ENCODE measurements at places on chromosomes 2 and 18.

GRCh38 chr2:60565472-60565871 is 12.0 kb upstream of the BCL11A start:
- no peak for DNase-seq

DNA sequence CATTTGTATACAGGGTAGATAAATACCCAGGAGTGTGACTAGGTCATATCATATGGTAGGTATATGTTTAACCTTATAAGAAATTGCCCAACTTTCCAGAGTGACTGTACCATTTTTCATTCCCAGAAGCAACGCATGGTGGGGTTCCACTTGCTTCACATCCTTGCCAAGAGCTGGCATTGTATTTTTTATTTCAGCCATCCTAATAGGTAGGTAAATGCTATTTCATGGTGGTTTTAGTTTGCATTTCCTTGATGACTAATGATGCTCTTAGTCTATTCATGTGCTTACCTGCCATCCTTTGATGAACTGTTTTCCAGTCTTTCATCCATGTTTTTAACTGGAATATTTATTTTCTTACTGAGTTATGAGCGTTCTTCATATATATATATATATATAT is 51.9 kb downstream of the MAP4K3 start:
- no peak for DNase-seq

GRCh38 chr2:71469403-71470398 is 16.3 kb downstream of the DYSF start:
- no peak for DNase-seq

DNA sequence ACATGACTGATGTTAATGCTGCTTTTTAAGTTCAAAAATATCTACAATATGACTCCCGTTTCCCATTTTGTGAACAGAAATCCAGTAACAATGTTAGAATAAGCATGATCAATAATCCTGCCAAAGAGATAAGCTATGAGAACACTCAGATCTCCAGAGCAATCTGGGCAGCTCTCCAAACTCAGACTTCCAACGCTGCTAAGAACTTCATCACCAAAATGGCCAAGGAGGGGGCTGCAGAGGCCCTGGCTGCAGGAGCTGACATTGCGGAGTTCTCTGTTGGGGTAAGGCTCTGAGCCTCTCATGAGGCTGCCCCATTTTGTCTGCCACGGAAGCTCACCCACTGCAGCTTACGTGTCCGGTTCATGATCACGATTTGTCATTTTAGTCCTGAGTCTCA is 68.4 kb downstream of the UGGT1 start:
- DNase-seq = no peak

DNA sequence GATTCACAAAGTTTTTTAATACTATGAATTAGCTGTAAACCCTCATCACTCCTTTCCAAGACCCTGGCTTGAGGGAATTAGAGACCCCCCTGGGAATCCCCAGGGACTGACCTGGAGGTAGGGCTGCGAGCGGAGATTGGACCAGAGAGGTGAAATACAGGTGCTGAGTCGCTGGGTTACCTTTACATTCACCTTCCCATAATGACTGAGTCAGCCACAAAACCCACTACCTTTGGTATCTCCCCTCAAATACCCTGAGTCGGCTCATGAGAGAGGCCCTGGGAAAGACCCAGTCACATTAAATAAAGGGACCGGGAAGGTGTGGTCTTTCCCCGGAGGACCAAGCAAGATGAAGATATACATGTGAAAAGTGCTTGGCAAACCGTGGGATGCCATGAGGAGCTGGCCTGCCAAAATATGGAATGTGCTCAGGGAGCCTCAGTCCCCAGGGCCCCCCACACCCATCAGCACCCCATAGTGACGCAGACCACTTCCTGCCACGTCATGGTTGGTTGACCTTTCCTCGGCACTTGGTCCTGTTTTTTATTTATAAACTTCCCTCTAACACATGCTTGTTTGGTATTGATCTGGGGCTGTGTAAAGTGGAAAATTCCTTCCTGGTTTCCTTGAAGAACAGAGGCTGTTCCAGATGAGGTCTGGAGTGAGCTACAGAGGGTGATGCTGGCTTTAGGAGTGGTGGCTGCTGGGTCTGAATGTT is 51.4 kb downstream of the IL1RL2 start:
- no peak for DNase-seq

DNA sequence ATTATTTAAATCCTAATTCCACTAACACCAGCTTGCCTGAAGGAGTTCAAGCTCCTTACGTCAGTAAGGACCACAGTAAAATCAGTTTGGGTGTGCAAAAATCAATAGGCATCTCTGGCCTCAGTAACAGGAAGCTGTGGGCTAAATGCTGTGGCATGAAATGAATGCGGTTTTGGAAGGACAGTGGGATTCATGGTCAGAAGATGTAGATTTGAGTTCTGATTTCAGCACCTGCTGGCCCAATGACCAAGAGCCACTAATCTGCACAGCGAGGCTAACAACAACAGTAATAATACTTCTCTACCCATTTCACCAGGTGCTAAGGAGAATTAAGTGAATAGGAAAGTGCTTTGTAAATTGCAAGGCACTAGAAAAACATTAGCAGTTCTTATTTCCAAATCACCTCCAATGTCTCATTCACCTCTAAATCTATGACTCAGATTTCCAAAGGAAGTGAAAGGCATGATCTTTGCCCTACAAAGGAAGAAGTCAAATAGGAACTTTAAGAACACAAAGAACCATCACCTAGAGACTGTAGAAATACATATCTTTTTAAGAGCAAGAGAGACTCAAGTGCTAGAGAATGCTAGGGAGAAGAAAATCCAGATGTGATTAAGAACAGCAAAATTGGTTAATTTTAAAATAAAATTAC is 172.6 kb downstream of the ANKRD44 start:
- DNase-seq = no peak

DNA sequence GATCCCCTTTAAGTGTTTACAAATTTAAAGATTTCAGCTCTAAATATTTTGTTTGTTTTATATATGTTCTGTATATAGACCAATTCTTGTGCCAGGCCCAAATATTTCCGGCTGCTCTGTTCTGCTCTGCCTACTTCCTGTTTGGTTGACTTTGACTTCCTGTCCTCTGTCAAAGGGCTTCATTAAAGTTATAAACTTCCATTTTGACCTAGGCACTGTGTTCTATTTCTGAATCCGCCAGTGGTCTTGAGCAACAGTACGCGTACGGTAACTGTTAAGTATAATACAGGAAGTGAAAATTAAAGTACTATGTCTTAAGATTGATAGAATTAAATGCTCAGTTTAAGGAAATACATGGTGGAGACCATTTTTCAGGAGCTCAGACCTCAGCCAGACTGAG is 13.5 kb upstream of the REL start:
- DNase-seq = no peak

GRCh38 chr2:202608142-202608852 is 26.5 kb upstream of the FAM117B start:
- no peak for DNase-seq

DNA sequence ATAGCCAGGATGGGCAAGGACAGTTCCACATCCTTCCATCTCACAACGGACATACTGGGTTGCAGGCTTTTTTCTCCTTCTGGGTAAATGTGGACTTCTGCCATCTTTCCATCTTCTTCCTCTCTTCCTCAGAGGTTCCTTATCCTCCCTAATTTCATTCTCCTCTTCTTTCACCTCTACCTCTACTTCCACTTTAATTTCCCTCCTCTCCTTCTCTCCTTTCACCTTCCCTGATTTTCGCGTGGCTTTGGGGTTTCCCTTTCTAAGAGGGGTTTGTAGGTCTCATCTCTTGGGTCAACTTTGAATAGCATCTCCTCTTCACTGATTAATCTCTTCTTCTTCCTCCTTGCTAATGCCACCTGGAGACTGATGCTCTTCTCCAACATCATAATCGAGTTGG is 17.1 kb downstream of the POLR2D start:
- no peak for DNase-seq

GRCh38 chr18:13516855-13517254 is 209.5 kb downstream of the FAM210A start:
- DNase-seq = no peak

DNA sequence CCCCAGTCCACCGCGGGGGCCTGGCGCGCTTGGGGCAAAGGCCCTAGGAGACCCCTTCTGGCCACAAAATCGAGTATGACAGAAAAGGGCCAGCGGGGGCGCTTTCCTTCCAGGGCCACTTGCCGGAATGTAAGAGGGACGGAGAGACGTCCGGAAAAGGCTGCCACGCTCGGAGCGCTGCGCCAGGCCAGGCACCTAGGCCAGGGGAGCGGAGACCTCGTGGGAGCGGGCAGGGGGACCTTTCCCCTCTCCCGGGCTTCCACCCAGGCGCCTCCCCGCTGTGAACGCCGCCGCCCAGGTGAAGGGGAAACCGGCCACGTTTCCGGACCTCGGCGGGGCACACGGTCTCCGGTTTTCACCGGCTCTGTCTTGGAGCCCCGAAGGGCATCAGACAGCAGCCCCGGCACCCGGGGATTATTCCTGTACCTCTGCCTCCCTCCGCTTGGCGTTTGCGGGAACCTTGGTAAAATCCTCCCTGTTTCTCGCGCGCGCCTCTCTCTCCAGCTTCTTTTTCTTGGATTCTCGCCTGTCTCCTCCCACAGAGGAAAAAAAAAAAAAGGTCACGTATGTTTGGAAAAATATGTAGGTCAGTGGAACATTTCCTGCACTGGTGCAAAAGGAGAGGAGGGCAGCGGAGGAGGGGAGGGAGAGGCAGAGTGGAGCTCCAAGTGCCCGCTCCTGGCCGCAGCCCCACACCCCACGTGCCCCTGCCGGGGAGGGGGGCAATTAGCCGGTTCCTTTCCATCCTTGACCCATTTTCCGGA is 1.2 kb upstream of the NPAS2 start:
- DNase-seq = no peak

DNA sequence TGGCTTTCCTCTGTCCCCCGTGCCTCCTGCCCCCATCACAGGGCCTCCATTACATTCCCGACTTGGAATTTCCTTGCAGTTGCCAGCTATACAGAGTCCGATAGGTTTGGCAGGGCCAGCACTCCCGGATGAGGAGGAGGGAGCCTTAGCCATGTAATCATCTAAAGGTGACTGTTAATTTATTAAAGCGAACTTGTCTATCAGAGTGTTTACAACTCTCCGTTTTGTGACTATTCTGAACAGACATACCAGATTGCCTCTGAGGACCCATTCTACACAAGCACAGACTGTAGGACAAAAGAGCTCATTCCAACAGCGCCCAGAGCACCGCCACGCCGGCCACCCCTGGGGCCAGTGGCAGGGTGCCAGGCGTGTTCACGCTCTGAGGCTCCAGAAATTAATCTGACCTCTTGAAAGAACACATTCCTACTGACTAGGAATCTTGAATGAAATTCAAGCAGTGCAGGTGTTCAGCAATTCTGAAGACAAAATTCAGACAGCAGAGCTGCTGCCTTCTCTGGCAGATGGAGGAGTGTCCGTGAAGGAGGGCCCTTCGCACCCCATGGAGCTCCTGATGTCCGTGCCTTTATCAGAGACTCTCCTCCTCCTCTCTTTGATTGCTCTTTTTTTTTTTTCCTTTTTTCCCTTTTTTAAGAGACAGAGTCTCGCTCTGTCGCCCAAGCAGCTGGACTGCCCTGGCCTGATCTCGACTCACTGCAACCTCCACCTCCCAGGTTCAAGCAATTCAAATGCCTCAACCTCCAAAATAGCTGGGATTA is 58.1 kb upstream of the RALBP1 start:
- DNase-seq = no peak

DNA sequence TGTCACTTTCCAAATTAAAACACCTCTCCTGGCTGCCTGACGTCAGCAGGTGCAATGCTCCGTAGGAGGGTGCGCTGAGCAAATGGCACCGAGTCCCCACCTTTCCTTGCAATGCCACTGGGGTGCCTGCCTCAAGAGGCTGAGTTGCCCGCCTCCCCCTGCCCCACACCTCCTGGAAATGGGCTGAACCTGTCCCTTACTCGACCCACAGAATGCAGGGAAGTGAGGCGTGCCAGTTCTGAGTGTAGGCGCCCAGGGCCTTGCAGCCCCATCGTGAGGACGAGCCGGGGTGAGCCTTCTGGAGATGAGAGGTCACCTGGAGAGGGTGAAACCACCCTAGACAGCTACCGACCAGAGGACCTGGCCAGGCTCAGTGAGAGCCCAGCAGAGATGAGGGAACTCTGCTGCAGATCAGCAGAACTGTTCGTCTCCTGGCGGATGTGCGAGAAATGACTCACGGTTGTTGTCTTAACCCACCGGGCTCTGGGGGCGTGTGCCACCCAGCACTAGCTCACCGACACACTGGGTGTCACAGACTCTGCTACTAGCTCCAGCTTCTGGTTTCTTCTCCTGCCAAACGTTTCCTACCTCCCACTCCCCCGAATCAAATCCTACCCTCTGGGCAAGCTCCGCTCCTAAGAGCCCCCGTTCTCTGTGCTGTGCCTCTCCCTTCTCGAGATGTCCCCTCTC is 168.7 kb upstream of the HDAC4 start:
- DNase-seq = no peak

DNA sequence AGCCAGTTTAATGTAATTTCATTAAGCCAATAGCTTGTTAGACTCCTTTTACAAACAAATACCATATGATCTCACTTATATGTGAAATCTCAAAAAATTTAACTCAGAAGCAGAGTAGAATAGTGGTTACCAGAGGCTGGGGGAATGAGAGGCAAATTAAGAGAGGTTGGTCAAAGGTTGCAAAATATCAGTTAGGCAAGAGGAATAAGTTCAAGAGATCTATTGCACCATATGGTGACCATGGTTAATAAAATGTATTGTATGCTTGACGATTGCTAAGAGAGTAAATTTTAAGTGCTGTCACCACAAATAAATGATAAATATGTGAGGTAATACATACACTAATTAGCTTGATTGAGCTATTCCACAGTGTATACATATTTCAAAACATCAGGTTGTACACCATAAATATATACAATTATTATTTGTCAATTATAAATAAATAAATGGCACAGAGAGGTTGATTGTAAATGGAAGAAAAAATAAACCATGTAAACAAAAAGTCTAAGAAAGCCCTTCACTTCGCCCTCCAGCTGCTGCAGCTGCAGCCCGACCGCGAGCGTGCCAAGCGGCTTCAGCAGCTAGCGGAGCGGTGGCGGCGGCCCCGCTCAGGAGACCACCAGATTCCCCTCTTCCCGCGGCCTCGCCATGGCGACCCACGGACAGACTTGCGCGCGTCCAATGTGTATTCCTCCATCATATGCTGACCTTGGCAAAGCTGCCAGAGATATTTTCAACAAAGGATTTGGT is 23.0 kb upstream of the ACTR2 start:
- DNase-seq = no peak

GRCh38 chr2:119062652-119063051 is 95.9 kb downstream of the C1QL2 start:
- DNase-seq = no peak

GRCh38 chr2:224870341-224870740 is 154.2 kb upstream of the CCDC195 start:
- no peak for DNase-seq

DNA sequence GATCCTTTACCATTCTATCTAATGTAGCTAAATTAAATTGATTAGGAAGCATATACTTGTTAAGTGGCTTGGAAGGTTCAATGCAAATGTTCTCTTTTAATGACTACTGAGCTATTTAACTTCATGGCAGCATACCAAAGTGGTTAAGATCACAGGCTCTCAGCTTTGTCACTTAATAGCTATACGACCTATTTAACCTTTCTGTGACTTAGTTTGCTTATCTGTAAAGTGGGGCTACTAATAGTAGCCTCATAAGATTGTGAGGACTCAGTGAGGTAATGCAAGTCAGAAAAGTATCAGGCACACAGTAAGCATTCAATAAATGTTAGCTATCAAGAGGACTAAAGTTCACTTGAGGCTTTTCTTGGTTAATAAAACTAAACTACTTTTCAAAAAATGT is 4.3 kb downstream of the CKAP2L start:
- DNase-seq = no peak

GRCh38 chr2:122758967-122759366 is 1003.5 kb downstream of the TSN start:
- DNase-seq = no peak

GRCh38 chr2:239131521-239131920 is 269.3 kb downstream of the HDAC4 start:
- DNase-seq = no peak

Measured in stimulated activated CD8-positive, alpha-beta memory T cell treated with anti-CD3 and anti-CD28 coated beads, Interleukin-4, amount 100 ng/mL, for 4 hours (primary cell).